Lower leg skin (tissue), 4 donors: ENCODE measurements at places on chromosomes 6 and 20.

DNA sequence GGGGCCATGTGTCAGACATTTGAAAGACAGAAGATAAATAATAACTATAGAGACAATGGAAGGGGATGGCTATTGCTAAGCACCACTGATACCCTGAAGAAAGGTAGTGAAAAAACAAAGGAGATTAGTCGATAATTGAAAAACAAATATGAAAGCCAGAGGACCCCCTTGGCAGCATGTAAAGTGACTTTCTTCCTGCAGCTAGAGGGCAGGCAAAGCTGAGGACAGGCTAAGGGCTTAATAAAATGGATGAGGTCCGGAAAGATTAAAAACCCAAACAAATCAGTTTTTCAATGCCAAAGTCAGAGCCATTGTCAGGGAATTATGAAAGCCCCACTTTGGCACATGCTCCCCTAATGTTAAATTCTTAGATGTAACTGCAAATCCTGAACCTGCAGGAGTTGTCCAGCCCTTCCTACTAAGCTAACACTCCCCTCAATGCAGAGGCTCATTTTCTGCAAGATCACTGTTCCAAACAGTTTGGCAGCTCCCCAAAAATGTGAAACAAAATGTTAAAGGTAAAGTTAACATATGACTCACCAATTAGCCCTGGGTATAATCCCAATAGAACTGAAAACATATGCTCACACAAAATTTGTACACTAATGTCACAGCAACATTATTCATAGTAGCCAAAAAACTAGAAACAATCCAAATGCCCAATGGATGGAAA is 1177.9 kb downstream of the GRIK2 start:
- DNase-seq = no peak

DNA sequence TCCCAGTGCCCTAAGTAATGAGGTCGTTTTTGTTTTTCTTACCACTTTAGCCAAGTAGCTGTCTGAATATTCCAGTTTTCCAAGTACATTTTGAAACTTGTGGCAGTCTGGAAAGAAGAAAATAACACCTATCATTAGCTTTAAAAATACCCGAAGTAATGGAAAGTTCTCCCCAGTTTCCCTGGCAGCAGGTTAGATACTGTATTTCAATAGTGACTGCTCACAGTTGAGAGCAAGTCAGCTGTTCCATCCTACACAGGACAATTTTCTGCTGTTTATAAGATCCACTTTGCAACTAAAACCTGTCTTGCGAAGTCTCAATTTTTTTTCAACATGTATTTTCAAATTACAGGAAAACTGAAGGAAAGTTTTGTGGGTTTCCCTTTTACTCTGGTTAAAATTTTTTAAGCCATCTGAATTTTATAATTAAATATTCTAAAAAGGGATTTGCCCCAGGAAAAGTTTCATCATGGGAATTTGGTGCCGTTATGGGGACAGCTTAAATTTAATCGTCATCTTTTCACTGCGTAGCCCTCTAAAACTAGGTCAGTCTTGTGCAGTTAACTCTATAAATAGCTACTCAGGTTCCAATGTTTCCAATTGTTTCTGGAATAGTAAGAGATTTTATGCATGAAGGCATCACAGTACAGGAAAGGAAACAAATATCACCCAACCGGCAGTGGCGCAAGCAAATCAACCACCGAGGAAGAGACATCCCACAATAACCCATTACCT is 96.9 kb downstream of the MBOAT1 start:
- no peak for DNase-seq

- DNase-seq = peak; percentile 76
Observed at GRCh38 chr6:30720738-30721197, 616 bp downstream of the TUBB start.

DNA sequence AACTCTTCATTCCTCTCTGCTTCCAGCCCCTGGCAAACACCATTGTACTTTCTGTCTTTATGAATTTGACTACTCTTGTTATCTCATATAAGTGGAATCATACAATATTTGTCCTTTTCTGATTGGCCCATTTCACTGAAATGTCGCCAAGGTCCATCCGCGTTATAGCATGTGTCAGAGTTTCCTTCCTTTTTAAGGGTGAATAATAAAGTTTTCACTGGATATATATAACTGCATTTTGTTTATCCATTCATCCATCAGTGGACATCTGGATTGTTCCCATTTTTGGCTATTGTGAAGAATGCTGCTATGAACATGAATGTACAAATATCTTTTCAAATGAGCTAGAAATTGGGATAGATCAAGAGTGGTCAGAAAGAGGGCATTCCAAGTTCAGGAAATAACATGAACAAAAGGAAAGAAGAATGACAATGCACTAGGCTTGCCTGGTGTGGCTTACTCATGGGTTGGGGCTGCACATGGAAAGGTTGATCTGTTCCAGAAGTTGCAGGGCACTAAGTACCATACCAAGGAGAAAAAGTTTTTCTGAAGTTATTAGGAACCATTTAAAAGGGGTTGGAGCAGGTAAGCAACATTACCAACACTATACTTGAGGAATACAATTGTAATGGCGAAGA is 10.0 kb upstream of the L3MBTL3 start:
- DNase-seq = no peak

DNA sequence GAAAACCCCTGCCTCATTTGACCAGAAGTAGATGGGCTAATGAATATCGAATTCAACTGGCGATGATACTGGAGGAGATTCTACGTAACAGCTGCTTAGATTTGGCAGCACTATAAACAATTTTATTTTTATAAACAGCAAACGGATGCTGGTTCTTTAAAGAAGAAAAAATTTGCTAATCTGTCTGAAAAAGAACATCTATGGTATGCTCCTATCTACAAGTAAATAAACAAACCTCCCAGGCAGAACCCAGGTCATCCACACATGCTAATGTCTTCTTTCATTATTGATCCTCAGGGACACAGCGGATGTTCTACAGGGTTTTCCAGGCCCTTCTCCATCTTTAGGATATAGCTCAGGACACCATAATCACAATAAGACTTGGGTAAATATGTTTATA is 291.3 kb downstream of the ALDH8A1 start:
- DNase-seq = no peak

DNA sequence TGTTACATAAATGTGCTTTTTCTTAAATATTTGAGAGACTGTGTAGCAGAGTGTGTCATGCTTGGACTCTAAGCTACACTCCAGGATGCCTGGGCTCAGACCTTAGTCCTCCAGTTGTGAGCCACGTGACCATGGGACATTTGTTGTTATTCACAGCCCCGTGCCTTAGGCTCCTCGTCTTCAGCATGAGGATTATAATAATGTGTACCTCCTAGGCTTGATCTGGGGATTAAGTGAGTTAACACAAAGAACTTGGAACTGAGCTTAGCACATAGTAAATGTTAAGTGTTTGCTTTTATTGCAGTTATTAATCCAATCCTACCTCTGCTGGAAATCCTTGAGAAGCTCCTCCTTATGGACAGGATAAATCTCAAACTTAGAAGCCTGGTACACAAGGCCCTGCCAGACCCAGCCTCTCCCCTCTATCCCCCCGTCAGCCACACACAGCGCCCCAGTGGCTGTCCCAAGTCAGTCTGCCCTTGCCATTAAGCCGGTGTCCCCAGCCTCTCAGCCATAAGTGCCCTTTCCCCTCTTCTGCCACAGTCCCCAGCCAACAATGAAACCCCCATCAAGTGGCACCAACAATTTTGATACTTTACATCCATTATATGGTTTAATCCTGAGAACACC is 177.5 kb downstream of the TMEM242 start:
- DNase-seq = no peak

- DNase-seq = no peak
Observed at GRCh38 chr20:50070361-50070760, 42.6 kb downstream of the UBE2V1 start.

GRCh38 chr6:111971181-111971841 is 82.6 kb upstream of the CCN6 start:
- no peak for DNase-seq

DNA sequence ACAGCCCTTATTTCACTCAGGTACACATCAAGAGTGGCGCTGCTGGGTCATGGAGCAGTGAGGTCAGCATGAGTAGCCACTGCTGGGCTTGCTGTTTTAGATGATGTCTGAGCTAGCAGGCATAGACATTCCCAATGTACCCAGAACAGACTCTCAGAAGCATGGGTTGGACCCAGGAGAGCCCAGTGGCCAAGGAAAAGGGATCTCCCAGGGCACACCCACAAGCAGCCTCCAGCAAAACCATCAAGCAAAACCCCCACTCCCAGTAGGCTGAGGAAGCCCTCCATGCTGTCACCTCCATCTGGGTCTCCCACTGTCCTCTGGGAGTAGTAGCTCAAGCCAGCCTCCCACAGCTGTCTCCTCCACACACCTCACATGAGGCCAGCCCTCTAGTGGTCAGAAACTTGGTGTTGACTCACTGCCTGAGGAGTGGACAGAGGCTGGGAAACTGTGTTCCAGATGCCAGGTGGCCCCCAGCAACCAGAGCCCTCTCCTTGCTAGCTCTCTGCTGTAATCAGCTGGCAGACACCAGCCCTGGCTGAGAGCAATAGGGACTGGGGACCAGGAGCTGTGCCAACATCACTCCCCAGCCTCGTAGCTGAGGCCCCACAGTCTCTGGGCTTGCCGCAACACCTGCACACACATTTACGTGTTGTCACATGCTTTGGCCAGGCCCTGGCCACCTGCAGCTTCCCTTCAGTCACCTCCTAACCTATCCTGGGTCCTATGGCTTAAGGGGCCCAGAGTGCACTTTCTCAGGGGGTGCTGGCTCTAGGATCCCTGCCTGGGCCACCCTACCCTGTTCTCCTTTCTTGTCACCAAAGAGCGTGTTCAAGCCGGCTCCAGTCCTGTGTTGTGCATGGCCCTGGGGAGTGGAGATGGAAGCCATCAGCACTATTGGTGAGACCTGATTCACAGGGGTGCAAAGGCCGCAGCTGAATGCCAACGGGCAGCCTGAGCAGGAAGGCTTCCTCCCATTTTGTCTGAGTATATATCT is 1.9 kb upstream of the AP5S1 start:
- peak; percentile 65 for DNase-seq

DNA sequence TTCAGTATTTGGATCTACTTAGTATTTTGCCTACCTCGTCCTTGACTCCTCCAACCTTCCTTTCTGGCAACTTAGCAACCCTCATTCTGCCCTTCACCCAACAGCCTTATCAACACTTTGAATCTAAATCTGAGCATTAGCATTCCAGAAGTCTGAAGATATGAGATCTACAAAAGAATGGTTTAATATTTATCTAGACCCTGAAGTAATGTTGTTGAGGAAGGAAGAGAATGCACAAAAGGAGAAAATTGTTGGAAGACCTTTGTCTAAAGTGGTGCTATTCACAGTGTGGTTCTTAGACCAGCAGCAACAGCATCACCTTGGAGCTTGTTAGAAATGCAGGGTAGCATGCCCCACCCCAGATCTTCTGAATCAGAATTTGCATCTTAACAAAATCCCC is 198.2 kb upstream of the PLCB4 start:
- DNase-seq = no peak

DNA sequence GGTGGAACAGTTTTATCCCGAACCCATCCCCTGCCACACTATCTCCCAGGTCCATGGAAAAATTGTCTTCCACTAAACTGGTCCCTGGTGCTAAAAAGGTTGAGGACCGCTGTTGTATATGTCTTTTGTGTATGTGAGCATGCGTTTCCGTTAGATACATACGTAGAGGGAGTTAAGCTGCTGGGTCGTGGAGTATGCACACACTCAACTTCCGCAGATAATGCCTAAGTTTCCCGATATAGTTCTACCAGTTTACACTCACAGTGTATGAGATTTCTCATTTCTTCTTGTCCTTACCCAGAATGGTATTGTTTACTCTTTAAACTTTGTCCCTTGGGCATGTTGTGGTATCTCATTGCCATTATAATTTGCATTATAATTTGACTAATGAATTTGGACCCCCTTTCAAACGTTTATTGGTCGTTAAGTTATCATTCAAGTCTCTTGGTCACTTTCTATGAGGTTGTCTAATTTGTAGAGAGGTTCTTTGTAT is 50.5 kb upstream of the SCAF8 start:
- DNase-seq = no peak

DNA sequence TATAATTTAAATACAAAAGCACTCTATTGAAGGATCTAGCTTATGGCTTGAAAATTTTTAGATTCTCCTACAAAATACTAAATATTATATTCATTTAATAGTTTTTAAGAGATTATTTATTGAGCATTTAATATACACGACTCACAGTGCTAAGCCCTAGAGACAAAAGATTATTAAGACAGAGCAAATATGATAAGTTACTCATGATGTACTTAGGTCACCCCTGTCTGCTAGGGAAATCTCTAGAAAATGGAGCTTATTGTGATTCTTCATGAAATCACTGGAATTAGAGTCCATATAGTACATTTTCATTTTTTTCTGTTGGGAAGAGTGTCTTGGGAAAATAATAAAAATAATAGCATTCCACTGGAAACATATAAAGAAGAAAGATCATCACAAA is 37.8 kb downstream of the BEND6 start:
- no peak for DNase-seq

DNA sequence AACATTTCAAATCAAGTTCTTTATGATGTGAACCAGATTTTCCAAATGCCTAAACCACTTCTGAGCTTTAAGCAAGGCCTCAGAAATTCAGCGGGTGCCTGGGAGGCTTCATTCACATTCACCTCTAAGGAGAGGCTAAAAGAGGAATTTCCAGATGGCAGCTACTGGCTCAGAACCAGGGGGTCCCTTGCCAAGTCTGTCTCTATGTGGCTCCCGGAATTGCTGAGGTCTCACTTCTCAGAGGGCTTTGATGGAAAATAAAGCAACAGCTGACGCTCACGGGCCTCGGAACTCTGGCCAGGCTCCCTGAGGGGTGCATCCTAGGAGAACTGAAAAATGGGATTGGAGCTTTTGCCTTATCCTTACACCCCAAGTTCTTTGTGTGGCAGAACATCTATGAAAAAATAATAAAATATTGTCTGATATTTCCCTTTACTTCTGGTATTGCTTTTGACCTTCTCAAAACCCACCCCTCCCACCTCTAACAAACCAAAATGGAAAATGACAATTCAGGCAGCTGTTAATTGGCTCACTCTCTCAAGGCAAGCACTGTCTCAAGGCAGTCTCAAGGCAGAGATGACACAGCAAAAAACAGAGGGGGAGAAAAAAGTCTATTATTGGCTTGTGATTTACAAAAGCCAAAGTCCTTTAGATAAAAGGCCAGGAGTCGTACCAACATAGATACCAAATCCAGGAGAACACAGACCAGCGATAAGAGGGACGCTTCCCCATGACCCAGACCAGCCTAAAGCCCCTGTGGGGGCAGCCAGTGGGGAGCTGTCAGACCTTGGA is 21.8 kb upstream of the LRRN4 start:
- no peak for DNase-seq

GRCh38 chr6:15088904-15089568 is 156.8 kb upstream of the JARID2 start:
- no peak for DNase-seq

GRCh38 chr20:4375881-4376280 is 345.8 kb upstream of the PRND start:
- no peak for DNase-seq

DNA sequence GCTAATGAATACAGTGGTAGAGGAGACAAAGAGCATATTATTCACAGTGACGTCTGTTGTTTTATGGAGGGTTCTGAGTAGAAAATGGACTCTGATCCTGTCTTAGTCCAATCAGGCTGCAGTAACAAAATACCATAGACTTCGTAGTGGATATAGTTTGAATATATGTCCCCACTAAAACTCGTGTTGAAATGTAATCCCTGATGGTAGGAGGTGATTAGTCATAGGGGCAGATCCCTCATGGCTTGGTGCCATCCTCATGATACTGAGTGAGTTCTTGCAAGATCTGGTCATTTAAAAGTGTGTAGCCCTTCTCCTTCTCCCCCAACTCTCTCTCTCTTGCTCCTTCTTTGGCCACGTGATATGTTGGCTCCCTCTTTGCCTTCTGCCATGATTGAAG is 82.5 kb downstream of the CD83 start:
- DNase-seq = no peak

GRCh38 chr6:96727144-96727543 is 110.1 kb downstream of the GPR63 start:
- no peak for DNase-seq
